Hematopoietic multipotent progenitor cell (in vitro differentiated cells): ENCODE measurements at places on chromosomes 16 and 17. TPM values are rescaled to one million over a fixed set of nuclear protein-coding genes. Genes with fewer than 3 reads are reported as not detected.

DNA sequence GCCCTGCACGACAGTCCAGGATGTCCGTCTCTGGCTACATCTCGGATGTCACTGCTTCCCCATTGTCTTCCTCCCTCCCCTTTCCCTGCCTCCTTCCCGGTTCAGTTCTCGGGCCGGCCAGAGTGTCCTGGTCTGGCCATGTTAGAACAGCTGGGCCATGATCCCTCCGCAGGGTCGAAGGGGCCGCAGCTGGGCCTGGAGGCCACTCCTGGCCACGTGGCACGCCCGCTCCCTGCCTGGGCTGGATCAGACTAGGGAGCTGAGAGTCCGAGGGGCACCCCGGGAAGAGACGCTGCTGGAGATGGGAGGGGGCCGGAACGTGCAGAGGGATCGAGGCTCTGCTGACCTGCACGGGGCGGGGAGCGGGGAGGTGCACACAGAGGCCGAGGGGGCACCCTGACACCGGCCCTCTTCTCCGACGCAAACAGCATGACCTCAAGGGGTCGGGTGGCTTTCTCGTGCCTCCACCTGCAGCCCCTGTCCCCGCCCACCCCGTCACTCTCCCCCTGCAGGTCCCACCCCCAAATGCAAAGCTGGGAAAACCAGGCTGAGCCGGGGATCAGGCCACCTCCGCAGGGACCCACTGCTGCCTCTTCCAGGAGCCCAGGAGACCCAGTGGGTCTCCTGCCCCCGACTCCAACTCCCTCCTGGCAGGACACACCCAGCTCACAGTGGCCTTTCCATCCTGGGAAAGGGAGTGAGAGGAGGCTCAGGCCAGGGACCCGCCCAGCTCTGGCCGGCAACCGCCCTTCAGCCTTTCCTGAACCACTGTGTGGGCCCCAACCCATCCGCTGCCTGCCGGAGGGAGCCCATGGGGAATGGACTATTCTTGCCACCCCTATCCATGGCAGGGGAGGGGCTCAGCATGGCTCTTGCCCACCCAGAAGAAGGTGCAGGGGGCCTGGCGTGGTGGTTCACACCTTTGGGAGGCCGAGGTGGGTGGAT, 38.5 kb downstream of the CTU2 start:
- no peak for DNase-seq

DNA sequence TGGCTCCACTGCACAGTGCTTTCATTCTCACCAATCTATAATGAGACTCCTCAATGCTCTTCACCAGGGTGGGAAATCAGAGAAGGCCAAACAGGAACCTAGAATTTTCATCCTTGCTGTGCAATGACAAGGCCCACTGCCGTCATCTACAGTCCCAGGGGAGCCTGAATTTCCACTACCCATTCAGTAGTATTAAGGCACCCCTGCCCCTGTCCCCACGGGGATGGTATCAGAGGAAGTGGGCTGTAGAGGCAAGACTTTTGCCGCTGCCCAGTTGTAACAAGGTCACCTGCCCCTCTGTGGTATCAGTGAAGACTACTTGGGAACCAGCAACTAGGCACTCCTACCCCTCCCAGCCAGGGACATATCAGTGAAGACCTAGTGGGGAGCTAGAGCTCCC, 104.5 kb downstream of the C16orf78 start:
- no peak for DNase-seq

Gene TBC1D28
- total RNA-seq: under 0.01 TPM

GRCh38 chr17:65228734-65229620, 91.8 kb downstream of the RGS9 start:
- peak; percentile 87 for DNase-seq

GRCh38 chr17:38749223-38750043, 1.3 kb upstream of the PCGF2 start:
- no peak for DNase-seq

Gene RDM1
- total RNA-seq: 0.54 TPM

- no peak for DNase-seq
Observed at GRCh38 chr17:64309710-64310109, 46.6 kb upstream of the TEX2 start.

DNA sequence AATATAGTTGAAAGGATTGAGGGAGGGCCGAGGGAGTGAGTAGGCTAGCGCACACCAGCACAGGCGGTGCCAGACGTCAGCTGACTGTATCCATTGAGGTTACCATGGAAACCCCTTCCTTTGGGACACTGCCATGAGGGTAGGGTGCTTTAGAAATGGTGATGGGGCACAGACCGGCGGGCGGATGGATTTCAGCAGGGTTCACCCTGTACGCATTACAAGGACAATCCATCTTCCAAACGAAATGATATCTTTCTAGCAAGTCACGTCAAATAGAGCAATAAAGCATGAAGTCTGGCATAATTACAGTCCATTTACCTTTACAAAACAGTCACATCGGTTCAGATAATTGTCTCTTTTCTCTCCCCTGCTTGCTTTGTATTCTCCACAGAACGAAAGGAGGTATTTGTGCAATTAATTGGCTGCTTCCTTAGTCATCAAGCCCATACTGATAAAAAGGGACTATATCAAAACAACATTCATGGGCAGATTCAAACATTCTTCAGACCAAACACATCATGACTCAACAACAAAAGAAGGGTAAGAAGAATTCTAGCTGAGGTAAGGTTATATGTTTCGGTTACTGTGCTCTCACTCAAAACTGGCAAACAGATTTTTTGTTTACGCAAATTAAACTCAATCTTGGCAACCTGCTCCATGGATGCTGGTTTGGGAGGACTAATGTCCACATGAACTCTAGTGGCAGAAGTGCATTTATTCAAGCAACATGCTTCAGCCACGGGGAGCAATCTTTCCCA, 140.6 kb downstream of the CDK5R1 start:
- no peak for DNase-seq

Gene ADAD2
- total RNA-seq: not detected

- DNase-seq: no peak
Observed at GRCh38 chr17:17816240-17816814, 20.5 kb downstream of the SREBF1 start.

DNA sequence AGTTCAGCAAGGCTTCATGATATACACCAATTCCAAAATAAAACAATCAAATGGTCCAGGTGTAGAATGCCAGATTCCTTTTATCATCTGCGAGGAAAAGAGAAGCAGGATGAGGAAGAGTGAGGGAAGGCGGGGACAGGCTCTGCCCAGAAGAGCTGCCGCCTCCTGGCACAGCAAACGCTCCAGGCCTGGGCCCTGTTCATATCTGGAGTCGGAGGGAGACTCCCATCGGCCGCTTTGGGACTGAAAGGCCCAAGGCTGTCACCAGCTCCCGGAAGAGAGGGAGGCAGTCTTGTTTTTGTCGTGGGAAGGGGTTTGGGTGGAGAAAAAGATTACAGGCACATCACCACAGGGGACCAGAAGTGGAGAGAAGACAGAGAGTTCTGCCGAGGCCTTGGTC, 29.0 kb upstream of the SLC25A19 start:
- DNase-seq: no peak

GRCh38 chr16:50944436-50944835, 202.6 kb downstream of the CYLD start:
- DNase-seq: no peak

Gene KRTAP4-9
- total RNA-seq: under 0.01 TPM

Gene SPPL2C
- not detected for total RNA-seq

- DNase-seq: peak; percentile 74
Observed at GRCh38 chr16:16042076-16042475, 92.7 kb downstream of the ABCC1 start.

Gene SETD1A
- total RNA-seq: 10.8 TPM

GRCh38 chr17:56110463-56111135, 42.7 kb upstream of the ANKFN1 start:
- no peak for DNase-seq

Gene ASB16
- total RNA-seq: not detected

DNA sequence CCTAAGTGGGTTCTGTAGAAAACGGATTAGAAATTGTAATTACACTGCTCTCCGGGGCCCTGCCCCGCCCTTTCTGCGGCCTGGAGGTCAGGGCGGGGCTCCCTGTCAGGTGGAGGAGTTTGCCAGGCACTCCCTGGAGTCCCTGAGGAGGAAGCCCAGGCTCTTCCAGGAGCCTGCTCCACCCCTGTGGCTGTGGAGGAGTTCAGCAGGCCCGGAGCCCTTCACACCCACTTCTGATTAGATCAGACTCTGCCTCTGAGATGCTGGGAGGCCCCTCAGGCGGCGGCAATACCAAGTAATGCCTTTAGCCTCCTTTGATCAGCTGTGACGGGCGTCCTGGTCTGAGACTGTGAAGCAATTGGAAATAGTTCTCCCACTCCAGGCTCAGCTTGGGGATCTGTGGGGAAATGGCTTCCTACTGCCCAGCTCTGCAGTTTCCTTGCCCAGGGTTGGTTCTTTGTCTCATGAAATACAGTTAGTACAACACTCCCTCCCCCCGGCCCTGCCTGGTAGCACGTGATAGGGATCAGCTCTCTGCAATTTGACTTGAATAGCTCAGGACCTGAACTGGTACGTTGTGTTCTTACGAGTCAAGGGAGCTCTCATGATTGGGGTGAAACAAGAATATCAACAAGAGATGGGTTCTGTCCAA, 22.3 kb downstream of the BAIAP2 start:
- no peak for DNase-seq

- no peak for DNase-seq
Observed at GRCh38 chr16:69711115-69711740, 15.1 kb downstream of the NQO1 start.

Gene MAPT
- under 0.01 TPM for total RNA-seq

Gene P2RX5
- 31.5 TPM for total RNA-seq

Gene KRT31
- not detected for total RNA-seq

Gene SLC12A3
- total RNA-seq: not detected

DNA sequence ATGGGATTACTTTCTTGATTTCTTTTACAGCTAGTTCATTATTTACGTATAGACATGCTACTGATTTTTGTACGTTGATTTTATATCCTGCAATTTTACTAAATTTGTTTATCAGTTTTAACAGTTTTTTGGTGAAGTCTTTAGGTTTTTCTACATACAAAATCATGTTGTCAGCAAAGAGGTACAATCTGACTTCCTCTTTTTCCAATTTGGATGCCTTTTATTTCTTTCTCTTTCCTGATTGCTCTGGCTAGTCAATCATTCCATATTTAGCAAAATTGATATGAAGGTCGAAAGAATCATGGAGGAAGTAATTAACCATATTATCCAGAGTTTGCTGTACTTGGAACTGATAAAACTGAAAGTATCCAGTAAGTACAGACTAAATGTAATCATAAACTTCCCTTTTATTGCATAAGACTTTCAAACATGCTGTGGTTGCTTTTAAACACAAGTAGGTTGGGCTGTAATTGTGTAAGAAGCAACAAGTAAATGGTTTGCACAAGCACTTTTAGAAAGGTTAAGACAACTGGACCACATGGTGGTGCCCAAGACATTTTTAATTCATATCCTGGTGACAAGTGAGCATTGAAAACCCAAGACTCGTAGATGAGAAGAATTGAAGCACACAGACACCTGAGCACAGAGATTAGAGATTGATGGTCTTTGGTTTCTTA, 8.4 kb downstream of the GDE1 start:
- peak; percentile 38 for DNase-seq

Gene RHBDL3
- 0.27 TPM for total RNA-seq

DNA sequence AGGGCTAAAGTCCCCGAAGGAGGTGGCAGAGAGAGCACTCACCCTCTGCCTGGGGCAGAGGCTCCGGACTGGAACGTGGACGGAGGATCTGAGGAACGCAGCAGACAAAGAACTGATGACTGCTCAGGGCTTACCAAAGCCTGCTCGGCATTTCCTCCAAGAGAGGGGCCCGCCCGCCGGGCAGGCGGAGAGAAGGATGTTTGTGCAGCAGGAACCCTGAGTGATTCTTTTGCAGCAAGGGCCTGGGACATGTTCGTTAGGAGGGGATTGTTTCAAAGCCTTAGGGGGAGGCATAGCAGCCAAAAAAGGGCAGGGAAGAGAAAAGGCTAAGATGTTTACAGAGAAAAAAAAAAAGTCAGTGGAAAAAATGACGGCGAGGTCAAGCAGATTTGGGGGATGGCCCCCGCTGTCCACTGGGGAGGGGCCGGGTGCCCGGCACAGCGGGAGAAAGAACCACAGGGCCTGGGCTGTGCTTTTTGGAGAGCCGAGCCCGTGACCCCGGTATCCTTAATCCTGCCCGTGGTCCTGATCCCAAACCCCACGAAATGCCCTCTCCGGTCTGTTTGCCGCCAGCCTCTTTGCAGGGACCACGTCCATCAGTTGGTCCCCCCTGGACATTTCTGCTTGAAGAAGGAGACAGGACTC, 129.3 kb downstream of the NTN1 start:
- no peak for DNase-seq

- no peak for DNase-seq
Observed at GRCh38 chr16:30010844-30011713, at the start of gene DOC2A. TSS of gene DOC2A (minus strand) at chr16:30011027. CDS start at chr16:30010222, 805 bp downstream.

GRCh38 chr17:41681776-41682175, 6.9 kb upstream of the EIF1 start:
- DNase-seq: no peak

Gene DHRS7C
- total RNA-seq: not detected

GRCh38 chr17:15465045-15465701, 2.2 kb downstream of the CDRT4 start:
- no peak for DNase-seq

DNA sequence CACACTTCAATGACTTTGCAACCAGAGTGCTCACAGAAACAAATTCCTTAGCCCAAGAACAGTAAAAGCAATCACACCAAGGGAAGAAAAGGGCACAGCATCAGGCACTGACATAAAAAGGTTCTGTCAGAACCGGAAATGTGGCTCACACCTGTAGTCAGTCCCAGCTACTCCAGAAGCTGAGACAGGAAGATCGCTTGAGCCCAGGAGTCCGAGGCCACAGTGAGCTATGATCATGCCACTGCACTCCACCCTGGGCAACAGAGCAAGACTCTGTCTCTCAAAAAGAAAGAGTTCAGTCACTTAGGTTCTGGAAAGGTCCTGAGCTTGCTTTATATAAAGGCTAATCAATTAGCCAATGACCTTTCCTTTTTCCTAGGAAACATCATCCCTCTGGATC, 22.7 kb downstream of the YWHAE start:
- no peak for DNase-seq

DNA sequence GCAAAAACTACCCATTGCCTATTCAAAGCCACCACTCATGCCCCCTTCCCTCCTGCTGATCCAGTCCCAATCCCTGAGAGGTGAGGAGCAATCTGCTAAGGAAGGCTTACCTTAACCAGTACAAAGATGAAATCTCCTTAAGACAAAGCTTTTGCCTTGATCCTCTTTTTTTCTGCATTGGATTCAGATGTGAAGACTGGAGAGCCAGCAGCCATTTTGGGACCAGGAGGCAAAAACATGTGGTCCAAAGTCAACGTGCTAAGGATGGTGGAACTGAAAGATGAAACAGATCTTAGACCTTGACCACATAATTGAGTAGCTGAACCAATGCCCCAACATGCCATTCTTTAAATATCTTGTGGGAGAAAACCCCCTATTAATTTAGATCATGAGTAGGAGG, 171.4 kb downstream of the IRX5 start:
- DNase-seq: no peak

GRCh38 chr17:67168496-67168895, 76.5 kb downstream of the HELZ start:
- DNase-seq: no peak

Gene CD300LF
- total RNA-seq: 25.3 TPM

GRCh38 chr17:1040216-1040600, 43.3 kb downstream of the TIMM22 start:
- peak; percentile 61 for DNase-seq

GRCh38 chr16:79510879-79511278, 89.7 kb downstream of the MAF start:
- no peak for DNase-seq

GRCh38 chr17:14351493-14351892, 50.6 kb downstream of the HS3ST3B1 start:
- DNase-seq: no peak

GRCh38 chr17:17749921-17750320, 68.7 kb downstream of the RAI1 start:
- DNase-seq: peak; percentile 80

Gene ZNF688
- total RNA-seq: 12.1 TPM

GRCh38 chr17:73184136-73184993, 8.5 kb upstream of the COG1 start:
- peak; percentile 35 for DNase-seq
